Activated B cell treated with CpG ODN at 0.5 μM for 24 hours (primary cell): ENCODE measurements at places on chromosomes 4 and X.

DNA sequence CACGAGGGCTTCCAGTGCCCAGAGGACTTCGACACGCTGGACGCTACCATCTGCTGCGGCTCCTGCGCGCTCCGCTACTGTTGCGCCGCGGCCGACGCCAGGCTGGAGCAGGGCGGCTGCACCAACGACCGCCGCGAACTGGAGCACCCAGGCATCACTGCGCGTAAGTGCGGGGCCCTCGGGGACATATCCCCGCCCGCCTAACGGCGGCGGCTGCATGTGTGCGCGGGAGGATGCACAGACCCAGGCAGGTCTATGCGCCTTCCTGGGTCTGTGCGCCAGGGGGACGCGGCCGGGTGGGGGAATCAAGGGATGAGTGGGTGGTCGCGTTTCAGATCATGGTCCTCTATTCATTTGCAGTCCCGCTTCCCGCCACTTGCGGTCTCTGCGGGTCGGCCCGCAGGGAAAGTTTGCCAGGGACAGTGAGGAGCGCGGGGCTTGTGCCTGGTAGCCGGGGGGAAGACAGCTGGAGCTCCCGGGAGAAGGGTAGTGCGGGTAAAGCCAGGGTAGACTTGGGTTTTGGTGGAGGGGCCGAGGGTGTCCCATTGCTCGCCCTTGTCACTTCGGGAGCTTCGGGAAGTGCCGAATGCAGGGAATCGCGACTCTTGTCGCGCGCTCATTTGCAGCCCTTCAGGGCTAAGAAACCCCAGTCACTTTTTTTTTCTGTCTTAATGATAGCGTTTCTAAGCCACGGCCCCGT is 1.0 kb downstream of the SHISA3 start:
- DNase-seq: no peak

- no peak for DNase-seq
These were observed 140.2 kb upstream of the PJA1 start for GRCh38 chrX:69305333-69306062.

DNA sequence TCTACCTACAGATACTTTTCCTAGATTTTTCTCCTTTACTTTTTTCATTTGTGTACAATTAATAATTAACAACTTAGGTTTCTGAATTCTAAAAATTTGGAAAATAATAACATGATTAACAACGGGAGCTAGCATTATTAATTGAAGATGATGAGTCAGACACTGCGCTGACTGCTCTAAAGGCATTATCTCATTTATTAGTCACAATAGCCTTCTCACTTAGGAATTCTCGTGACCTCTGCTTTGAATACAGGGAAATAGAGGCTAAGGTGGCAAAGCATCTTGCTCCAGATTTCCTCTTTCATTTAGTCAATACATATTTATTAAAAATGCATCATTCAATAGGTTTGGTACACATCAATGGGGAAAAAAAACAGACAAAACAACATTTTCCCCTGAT is 441.3 kb downstream of the PCDH18 start:
- DNase-seq: no peak

- no peak for DNase-seq
These were observed 33.9 kb upstream of the MAPK10 start for GRCh38 chr4:86393749-86394148.

- DNase-seq: peak; percentile 42
These were observed 528 bp downstream of the FMR1 start for GRCh38 chrX:147912093-147912801.

GRCh38 chrX:27404366-27404765 is 58.8 kb downstream of the PPP4R3C start:
- no peak for DNase-seq

- no peak for DNase-seq
These were observed 3.4 kb upstream of the SCD5 start for GRCh38 chr4:82801910-82802521.

GRCh38 chr4:71524756-71525155 is 185.9 kb downstream of the SLC4A4 start:
- no peak for DNase-seq

DNA sequence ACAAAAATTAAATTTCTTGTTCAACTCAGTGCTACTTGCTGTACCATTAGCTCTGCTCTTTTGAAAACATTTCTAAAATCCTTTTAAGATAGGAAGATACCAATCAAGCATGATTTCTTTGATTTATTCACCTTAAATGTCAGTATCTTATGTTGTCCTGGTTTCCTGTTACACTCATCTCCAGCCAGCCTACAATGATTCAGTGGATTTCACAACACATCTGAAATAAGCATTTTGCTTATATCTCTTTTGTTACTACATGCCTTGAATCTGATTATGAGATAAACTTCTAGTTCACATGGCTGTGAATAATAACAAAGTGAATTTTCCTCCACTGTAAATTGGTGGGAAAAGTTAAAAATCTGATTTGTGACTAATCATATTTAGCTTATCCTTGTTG is 112.5 kb upstream of the BMP3 start:
- no peak for DNase-seq
